ENCODE measurements at places on chromosomes 5 and 9.

GRCh38 chr5:137446615-137447014 is 52.5 kb downstream of the SPOCK1 start:
- DNase-seq = no peak

DNA sequence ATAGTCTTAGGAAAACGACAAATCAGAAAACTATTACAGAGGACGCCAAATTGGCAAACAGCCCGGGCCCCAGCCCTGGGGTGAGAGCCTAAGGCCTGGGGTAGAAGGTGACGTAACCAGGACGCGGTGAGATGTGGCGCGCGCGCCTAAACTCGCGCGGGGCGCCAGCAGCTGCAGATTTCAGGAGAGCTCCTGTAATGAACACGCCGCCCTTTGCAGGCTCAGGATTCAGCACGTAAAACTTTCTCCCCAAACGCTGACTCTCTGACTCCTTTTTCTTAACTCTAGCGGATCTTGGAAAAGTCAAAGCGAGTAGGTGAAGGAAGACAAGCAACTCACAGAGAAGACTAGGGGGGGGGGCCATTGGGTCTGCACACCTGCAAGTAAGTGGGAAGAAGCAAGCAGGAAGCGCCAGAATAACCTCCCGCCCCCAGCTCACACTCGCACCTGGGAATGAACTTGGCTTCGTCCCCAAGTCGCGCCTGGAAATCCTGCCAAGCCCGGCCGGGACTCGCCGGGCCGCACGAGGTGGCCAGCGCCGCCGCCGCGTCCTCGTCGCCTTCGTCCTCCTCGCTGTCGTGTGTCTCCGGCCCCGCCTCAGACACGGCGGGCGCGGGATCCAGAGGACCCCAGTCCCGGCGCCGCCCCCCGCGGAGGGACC is 822 bp downstream of the RASEF start:
- DNase-seq = peak; percentile 75

DNA sequence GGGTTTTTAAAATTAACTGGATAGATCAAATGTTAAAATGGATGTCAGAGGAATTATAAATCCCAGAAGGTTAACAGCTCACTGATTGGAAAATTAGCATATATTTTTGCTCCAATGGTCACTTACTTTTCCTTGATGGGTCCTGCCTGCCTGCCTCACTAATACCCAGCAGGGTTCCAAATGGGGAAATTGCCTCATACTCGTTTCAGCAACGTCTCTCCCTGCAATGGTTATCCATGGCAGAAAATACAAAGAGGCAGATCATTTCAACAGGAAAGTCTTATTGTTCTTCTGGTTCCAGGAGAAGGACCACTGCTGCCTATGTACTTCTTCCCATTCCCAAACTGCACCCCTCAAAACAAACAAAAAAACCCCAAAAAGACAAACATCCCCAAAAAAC is 71.3 kb downstream of the ERP44 start:
- no peak for DNase-seq

DNA sequence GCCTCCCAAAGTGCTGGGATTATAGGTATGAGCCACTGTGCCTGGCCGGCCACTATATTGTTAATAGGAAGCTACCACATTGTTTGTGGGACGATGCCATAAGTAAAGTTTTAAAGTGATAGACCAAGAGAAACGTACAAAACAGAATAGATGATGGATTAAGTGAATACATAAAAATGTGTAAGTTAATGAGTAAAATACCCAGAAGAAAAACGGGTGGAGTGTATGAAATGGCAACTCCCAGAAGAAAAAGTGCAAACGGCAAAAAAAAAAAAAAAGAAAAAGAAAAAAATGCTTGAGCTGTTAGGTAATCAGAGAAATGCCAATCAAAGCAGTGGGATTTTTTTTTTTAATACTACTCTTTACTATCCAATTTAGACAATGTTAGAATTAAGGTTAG is 246.0 kb downstream of the PDZD2 start:
- no peak for DNase-seq

GRCh38 chr5:134053840-134054338 is 49.1 kb upstream of the VDAC1 start:
- peak; percentile 69 for DNase-seq

- DNase-seq = no peak
These were observed 186.1 kb downstream of the ENC1 start for GRCh38 chr5:74454263-74455030.

DNA sequence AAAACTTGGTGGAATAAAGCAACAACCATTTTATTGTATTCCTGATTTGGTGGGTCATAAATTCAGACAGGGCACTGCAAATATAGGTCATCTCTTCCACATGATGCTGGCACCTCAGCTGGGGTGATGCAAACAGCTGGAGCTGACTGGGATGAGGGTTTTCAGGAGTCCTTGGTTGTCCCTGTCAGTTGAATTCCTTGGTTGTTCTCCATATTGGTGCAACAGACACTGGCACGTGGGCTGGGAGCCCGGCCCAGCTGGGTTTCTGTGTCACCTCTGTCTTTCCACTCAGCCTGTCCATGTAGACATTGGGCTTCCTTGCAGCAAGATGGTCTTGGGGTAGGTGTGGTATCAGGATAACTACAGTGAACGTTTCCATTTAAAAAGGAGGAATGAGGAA is 518.0 kb upstream of the MEF2C start:
- no peak for DNase-seq

DNA sequence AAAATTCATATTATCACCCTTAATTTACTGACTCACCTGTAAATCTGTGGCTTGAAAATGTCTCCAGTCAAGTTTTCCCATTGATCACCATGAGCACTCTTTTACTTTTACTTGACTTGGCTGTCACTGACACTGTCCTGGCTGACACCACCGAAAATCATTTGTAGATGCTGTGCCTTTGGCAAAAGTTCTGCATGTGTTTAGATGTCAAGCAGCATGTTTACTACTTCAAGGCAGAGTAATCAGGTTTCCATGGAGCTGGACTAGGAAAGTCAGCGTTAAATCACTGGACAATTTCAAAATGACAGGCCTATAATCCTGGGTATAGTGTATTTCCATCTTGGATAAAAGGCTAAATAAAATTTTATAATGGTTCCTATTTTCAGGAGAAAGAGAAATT is 1530.6 kb upstream of the CDH6 start:
- no peak for DNase-seq

DNA sequence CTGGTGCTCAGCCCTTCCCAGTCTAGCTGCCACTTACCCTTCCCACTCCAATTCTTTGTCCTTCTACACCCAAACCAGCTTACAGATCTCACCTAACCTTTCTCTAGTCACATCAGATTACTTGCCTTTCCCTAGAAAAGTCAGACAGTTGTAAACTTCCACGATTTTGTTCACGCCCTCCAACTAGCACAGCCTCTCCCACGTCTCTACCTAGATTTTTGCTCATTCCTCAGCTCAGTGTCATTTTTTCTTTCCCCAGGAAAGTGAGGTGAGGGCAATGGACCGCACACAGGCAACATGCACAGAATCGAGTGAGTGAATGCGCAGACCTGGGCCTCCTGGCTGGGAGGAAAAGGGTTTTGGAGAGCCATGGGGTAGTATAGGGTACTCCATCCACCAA is 20.9 kb upstream of the PRUNE2 start:
- no peak for DNase-seq

- DNase-seq = no peak
These were observed 9.9 kb downstream of the PTCH1 start for GRCh38 chr9:95506678-95507463.

GRCh38 chr9:116589392-116590354 is 97.4 kb upstream of the TRIM32 start:
- peak; percentile 7 for DNase-seq

DNA sequence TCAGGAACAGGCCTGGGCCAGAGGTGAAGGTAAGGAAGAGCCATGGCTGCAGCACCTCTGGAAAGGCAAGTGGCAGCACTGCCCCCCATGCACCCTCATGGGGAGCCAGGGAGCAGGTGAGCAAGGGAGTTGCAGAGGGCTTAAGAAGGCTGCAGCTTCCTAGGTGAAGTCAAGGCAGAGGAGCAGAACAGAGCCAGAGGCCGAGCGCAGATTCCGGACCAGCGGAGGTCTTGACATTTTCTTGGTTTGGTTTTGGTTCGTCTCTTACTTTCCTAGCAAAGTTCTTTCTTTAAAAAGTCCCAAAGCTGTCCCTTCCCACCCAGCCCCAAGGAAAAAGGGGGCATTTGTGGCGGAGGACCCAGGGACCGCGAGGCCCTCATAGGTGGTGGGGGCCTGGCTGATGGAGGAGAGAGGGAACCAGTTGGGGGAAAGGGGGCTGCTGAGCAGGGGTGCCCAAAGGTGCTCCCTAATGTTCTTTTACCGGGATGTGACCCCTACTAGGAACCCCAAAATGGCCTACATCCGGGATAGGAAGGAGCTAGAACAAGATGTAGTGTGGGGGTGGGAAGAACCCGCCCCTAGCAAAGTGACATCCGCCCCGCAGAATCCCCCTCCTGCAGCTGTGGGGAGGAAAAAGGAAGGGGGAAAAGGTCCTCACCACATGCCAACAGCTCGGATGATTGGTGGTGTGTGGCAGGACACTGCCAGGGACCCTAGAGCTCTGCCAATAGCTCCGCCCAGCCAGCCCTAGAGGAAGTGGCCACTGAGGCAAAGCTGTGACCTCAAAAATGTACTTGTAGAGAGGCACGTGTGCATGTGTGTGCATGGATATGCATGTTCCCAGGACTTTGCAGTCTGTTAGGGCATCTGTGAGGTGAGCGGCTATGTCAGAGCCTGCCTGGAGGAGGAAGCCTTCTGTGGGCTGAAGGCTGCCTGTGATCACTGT is 914 bp upstream of the CD72 start:
- DNase-seq = no peak

- no peak for DNase-seq
These were observed 1.6 kb downstream of the MED27 start for GRCh38 chr9:132077881-132078698.

GRCh38 chr5:76714751-76715485 is 1.0 kb upstream of the F2R start:
- DNase-seq = no peak

DNA sequence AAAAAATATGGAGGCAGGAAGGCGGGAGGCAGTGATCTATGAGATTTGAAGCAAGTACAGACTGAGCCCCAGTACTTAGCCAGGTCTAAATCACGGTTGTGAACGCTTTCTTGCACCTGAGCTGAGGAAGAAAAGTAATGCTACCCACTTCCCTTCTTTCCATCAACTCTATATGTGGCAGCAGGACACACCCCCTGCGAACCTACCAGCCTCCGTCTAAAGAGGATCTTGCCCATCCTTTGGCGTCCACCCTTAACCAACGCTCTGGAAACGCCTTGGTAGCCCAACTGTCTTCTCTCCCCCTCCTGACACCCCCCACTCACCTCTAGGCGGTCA is 545 bp downstream of the HMGCS1 start:
- DNase-seq = no peak

DNA sequence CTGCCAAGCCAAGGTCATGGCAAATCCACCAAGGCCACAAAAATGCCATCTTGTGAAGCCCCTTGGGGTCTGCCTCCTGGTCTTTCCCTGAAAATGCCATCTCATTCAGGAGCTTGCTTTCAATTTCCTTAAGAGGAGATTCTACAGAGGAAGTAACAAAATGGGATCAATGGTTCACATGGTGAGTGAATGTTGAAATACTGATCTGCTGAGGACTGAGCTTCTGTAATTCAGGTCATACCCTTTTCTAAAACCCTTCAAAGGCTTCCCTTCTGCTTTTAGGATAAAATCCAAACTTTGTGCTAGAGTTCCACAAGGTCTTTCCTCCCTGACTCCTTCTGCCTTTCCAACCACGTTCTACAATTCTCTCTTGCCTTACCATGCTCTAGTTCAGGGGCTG is 24.7 kb upstream of the NR3C1 start:
- DNase-seq = no peak

DNA sequence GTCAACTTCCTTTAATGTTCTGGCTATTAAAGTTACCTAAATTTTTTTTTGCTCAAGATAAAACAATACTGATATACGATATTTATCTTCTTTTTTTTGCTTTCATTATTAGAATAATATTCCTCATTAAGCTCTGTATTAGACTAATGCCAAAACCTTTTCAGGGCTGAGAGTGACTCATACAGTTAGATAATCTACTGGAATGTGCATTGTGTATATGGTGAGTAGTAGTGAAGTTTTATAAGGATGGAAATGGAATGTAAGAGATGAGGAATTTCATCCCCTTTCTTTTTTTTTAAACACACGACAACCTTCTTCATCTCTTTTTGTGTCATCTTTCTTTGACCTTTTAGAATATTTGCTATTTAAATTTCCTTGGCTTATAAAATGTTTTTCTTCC is 268.6 kb downstream of the ISL1 start:
- no peak for DNase-seq

- DNase-seq = peak; percentile 87
These were observed 49.6 kb upstream of the FOXE1 start for GRCh38 chr9:97803167-97804058.

- DNase-seq = no peak
These were observed 55.2 kb upstream of the DIRAS2 start for GRCh38 chr9:90697808-90698207.

DNA sequence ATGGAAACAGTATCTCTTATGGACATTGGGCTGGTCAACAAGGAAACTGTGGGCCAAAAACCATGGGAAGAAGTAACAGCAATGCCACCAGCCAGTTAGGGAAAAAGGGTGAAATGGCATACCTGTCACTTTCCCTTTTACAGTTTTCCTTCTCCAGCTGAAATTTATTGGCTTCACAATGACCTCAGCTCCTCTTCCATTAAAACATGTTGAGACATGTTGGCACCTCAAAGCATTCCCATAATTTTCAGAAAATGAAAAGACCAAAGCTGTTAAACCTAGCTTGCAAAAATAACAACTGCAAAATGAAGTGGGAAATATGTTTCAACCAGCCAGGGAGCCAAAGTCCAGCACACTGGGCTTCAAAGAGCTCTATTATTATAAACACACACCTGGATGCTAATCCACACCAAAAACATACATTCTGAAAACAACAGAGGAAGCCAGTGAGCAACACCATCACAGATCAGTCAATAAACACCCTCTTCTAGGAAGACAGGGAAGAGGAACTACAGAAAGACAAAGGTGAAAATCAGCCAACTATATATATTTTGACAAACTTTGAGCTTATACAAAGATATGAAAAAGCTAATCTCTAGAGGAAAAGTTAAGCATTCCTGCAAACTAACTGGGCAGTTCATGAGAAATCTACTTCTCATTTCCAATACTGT is 78.4 kb upstream of the PTGER4 start:
- DNase-seq = no peak

- no peak for DNase-seq
These were observed 140.3 kb upstream of the CHD1 start for GRCh38 chr5:99068944-99069650.

- DNase-seq = no peak
These were observed 16.4 kb upstream of the ADAMTSL1 start for GRCh38 chr9:18457510-18457909.

GRCh38 chr5:127311781-127312525 is 21.4 kb downstream of the MEGF10 start:
- no peak for DNase-seq

DNA sequence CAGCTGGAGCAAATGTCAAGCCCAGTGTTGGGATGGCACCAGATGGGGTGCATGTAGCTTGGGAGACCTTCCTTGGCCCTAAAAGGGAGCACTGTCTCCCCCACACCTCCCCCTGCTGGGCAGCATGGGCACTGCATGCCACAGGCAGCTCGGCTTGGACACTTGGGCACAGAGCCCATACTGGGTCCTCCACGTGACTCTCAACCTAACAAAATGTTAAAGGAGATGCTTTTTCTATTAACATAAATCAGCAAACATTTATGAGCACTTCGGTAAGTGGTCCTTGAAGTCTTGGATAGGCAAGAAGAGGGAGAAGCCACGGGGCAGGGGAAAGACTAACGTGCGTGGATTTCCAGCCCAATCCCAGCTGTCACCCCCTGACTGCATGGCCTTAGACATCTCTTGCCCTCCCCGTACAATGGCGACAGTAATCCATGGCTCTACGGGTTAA is 23.9 kb upstream of the MAPK9 start:
- peak; percentile 49 for DNase-seq

GRCh38 chr9:104800068-104800785 is 36.3 kb downstream of the NIPSNAP3B start:
- DNase-seq = no peak

Data from eye (tissue), 1 donor.